ENCODE measurements at places on chromosomes 3 and 15. TPM values are rescaled to one million over a fixed set of nuclear protein-coding genes. Genes with fewer than 3 reads are reported as not detected.

Gene ITIH4
- 8.3 TPM for total RNA-seq

Gene BFSP2
- total RNA-seq: not detected

- DNase-seq: no peak
Observed at GRCh38 chr15:50943638-50944037, 35.2 kb downstream of the AP4E1 start.

DNA sequence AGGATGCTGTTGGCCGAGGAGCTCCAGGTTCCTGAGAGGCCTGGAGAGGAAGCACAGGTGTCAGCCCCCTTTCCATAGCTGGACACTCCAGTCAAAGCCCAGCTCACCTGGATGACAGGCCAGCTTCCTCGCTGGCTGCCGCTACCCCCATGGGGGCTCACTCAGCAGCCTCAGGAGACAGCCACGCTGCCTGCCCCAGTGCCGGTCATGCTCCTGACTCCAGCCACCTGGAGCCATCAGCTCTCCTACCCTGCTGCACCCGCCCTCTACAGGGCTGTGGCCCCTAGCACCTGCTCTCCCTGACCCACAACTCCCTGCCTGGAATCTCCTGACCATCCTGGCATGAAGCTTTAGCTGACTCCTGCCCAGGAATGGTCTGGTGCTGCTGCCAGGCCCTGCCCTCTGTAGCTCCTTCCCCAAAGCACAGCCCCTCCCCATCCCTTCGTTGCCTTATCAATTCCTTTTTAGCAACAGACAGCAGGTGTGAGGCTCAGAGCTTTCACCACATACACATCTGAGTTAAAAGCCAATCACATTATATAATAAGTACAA, 94.2 kb downstream of the NUP210 start:
- no peak for DNase-seq

Gene TNIK
- 17.5 TPM for total RNA-seq

DNA sequence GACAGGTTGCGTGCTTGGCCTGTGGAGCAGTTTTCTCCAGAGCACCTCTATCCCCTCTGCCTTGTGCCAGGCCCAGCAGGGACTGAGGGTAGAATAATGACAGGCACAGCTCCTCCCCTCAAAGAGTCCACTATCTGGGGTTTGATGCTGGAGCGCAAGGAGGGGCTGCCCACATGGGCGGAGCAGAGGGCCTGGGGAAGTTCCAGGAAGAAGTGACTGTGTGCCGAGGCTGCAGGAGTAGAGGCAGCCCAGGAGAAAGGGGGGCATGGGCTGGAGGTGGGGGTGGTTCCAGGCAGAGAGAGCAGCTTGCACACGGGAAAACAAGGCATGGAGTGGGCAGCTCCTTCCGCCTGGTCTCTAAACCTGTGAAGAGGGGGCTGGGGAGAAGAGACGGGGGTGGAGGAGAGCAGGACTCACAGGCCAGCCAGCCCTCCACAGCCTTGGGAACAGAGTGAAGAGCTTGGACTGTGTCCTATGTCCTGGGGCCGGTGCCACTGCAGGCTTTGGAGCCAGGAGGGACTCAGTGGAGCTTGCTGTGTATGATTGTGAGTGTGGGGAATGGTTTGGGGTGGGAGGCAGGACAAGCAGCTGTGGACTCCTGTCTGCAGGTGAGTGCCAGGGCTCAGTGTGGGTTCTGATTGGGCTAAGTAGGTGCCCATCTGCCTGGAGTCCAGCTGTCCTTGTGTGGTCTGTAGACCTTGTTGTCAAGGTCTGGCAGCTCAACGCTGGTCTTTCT, 48.1 kb downstream of the APBA2 start:
- peak; percentile 56 for DNase-seq

GRCh38 chr3:156654834-156655233, 19.6 kb upstream of the TIPARP start:
- no peak for DNase-seq
